ENCODE measurements at places on chromosomes 4 and X. TPM values are rescaled to one million over a fixed set of nuclear protein-coding genes. Genes with fewer than 3 reads are reported as not detected.

- no peak overlapping the region for H3K4me3 ChIP-seq
- no peak overlapping the region for H3K27ac ChIP-seq
- H3K36me3 ChIP-seq: no peaks in the 10 kb centered on the region
- peaks cover 3% of the 10 kb centered on the region for H3K4me1 ChIP-seq
These were observed 10.0 kb downstream of the TNIP3 start for GRCh38 chr4:121154103-121154515.

Gene PLAC1
- not detected for total RNA-seq

DNA sequence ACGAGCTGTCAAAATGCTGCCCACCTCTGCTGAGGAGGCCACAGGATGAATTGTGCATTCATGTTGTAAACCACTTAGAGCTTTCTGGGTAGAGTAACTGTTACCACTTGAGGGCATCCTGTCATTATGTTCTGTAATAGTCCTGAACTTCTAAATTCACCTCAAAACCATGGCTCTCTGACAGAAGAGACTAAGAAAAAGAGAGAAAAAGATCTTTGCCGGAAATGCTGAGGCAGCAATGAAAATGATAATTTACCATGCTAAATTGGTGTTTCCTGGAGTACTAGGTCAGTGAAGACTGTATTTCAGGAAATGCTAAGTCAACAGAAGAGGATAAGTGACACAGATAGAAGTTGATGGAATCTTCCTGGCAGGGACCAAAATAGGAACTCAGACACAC lies 942.3 kb upstream of the SLIT2 start:
- H3K4me1 ChIP-seq: no peaks in the 10 kb centered on the region
- H3K27ac ChIP-seq: no peak overlapping the region
- peak; percentile 15 for DNase-seq

DNA sequence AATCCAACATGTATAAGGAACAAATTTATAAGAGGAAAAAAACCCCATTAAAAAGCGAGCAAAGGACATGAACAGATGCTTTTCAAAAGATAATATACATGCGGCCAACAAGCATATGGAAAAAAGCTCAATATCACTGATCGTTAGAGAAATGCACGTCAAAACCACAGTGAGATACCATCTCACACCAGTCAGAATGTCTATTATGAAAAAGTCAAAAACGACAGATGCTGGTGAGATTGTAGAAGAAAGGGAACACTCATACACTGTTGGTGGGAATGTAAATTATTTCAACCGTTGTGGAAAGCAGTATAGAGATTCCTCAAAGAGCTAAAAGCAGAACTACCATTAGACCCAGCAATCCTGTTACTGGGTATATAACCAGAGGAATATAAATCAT lies 465.4 kb downstream of the TMA16 start:
- H3K36me3 ChIP-seq: no peaks in the 10 kb centered on the region
- no peak overlapping the region for H3K27ac ChIP-seq
- peaks cover under 1% of the 10 kb centered on the region for H3K4me1 ChIP-seq
- DNase-seq: no peak
- H3K4me3 ChIP-seq: no peak overlapping the region

- H3K36me3 ChIP-seq: no peaks in the 10 kb centered on the region
- no peaks in the 10 kb centered on the region for H3K27me3 ChIP-seq
- no peak overlapping the region for H3K27ac ChIP-seq
- no peak for DNase-seq
- H3K4me1 ChIP-seq: no peaks in the 10 kb centered on the region
These were observed 164.0 kb upstream of the RASGEF1B start for GRCh38 chr4:81635739-81636138.

DNA sequence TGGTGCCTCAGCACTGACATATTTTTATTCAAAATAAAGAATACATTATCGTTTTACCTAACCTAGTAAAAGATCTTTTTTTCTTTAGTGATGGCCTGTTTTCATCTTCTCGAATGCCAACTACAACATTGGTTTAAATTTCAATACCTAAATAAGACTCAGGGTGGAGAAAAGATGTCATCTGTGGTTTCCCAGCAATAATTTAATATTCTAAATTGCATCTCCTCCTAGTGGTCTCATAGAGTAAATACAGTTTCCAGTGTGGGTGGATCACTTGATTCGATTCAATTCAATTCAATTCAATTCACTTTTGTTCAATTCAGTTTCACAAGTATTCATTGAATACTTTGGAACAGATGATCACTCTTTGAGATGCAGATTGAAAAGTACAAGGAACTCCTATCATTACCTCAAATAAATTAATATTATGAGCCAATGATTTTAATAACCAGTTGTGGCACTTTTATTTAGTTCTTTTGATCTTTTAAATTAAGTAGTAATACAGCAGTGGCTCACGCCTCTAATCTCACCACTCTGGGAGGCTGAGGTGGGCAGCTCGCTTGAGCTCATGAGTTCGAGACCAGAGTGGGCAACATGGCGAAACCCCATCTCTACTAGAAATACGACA lies 427.2 kb downstream of the FAT4 start:
- no peaks in the 10 kb centered on the region for H3K27me3 ChIP-seq
- no peaks in the 10 kb centered on the region for H3K36me3 ChIP-seq
- H3K4me3 ChIP-seq: no peak overlapping the region
- H3K4me1 ChIP-seq: peaks cover 9% of the 10 kb centered on the region
- no peak overlapping the region for H3K27ac ChIP-seq
- DNase-seq: no peak

Gene MAGEA11
- total RNA-seq: not detected

Gene VSIG4
- total RNA-seq: not detected

Gene GAGE12F
- total RNA-seq: not detected

Data from neural progenitor cell (in vitro differentiated cells).